Calu3 (cell line): ENCODE measurements at places on chromosomes 3 and 15. TPM values are rescaled to one million over a fixed set of nuclear protein-coding genes. Genes with fewer than 3 reads are reported as not detected.
A peak's percentile ranks its signal among the peaks of the same experiment; 100 is the strongest.

- no peak for DNase-seq
Measured at GRCh38 chr15:101159936-101160815, 91.7 kb downstream of the CHSY1 start.

DNA sequence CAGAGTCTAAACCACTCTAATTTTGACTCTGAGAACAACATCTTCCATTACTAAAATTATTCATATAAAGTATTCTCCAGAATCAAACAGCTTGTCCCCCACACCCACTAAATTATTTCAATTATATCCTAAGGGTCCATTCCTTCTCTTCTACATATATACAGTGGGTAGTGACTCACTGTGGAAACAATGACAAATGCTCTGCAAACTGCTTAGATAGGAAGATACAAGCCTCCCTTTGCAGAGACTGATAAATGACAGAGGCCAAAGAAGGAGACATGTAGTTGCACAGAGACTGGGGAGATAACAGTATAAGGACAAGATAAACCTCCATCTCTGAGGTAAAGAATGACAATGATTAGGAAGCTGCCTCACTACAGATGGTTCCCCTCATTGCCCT, 1087.4 kb downstream of the AGBL1 start:
- no peak for DNase-seq

GRCh38 chr3:130299531-130299930, 45.9 kb upstream of the COL6A5 start:
- no peak for DNase-seq

DNA sequence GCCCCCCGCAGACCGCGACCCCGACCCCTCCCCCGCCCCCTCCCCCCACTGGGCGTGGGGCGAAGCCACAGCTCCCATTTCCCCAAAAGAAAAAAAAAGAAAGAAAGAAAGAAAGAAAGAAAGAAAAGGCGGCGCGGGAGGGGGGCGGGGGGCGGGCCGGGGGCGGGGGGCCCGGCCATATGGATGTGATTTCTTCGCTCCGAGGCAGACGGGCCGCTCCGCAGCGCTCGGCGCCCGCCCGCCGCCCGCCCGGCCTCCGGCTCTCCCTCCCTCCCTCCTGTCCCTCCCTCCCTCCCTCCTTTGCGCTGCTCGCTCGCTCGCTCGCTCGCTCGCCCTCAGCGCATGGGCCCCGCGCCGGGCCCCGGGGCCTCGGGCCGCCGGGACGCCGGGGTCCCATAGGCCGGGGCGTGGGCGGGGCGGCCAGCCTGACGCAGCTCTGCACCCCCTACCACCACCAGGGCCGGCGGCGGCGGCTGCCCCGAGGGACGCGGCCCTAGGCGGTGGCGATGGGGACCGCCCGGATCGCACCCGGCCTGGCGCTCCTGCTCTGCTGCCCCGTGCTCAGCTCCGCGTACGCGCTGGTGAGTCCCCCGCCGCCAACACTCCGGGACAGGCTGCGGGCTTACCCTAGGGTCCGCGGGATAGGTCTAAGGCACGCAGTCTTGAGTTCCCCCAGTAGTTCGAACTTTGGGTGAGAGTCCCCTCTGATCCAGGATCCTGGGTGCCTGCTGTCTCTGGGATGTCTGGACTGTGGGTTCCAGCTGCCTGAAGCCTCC, 5.7 kb downstream of the PTH1R start:
- no peak for DNase-seq

- no peak for DNase-seq
Measured at GRCh38 chr3:37700466-37701248, 161.0 kb upstream of the CTDSPL start.

DNA sequence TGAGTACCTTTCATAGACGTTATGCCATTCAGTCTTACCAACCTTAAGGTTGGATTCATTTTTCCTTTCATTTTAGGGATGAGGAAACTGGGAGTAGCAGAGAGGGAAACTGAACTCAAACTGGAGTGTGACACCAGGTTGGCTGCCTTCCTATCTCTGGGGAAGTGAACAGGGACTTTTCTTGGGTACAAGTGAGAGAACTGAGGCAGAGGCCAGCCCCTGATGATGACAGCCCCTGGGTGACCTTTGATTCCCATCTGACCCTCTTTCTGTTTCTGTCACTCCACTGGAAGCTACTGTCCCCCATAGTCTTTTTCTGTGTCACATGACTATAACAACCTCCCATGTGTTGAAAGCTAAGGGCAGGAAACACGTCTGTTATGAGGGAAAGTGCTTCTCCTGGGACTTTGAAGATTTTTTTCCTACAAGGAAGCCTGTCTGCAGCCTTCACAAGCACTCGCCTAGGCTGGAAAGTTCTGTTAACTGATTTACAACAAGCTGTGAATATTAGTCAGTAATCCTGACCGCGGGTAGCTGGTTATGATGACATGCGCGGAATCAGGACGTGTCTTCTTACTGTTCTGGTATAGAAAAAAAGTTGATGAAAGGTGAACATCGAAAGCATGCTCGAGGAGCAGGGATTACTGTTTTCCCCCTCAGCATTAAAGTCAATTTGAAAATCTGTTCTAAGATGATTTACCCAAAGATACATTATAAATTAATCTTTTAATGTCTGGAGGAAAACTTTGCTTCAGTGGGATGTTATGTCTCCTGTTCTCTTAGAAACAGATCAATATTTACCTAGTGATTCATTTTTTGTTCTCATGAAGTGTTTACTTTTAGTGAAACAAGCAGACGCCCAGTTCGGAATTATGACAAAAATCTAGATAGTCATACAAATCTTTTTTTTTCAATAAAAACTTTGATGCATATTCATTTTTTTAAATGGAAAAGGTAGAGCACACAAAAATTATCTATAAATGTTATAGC, 31.5 kb downstream of the ABHD2 start:
- DNase-seq, result peak; percentile 62

- DNase-seq, result peak; percentile 98
Measured at GRCh38 chr3:184320104-184320445, 5.7 kb downstream of the EIF4G1 start.

DNA sequence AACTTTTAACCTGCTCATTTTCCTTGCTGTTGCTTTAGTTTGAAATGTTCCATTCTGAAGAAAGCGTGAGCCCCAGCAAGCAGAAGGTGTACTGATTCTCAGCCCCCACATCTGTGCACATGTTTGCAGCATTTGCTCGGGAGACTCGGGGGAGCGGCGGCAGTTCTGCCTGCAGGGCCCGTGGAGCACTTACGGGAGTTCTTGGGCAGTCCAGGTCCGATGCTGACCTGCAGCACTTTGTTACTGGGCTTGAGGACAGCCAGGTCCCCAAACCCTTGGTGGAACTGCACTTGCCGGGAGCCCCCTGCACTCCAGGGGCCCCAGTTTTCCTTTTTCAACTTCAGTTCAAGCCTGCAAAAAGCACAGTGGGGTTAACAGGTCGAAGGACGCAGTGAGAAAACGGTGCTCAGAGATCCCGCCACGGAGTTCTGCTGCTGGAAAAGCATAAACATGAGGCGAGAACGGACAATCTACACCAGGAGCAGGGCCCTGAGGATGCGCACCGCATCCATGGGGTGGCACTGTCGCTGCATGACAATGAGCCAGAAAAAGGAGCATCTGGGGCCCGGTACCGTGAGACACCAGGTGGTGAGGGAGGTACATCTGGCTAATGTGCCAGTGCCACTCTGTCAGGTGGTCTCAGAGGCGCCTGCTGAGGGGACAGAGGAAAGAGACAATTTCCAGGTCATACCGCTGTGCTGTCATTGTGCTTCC, 45.6 kb upstream of the LDHAL6B start:
- DNase-seq, result peak; percentile 36

DNA sequence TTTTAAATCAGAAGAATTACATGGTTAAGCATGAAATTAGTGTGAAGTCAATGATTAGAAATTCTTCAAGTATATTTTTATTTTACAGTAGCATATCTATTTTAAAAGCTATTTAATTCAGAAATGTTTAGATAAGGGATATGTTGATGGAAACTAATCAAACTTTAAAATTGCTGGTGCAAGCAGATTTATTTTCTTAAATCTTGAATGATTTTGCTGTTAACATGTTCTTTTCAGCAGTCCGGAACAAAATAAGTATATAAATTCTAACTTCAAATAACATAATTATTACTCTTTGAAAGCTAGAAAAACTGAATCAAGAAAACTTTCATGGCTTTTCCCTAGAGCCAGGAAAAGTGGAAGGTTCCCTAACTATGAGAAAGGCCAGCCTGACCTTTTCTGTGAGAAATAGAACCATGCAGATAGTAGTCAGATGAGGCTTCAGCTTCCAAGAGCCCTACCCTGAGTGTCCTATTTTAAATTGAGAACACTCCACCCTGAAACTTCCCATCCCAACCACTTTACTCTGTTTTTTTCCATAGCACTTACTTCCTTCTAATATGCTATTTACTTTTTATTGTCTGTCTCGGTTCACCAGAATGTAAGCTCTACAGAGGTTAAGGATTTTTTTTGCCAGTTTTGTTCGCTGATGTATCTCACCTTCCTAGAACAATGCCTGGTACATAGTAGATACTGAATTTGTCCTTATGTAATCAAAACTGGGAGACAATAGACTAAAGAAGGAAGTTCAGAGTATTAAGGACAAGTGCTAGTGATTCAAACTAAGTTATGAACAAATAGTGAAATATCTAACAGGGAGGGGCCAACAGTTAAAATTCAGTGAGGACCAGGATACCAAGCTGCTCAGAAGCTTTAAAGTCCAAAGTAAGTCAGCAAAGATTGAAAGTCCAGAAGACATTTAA, 66.8 kb downstream of the CD200R1L start:
- no peak for DNase-seq

DNA sequence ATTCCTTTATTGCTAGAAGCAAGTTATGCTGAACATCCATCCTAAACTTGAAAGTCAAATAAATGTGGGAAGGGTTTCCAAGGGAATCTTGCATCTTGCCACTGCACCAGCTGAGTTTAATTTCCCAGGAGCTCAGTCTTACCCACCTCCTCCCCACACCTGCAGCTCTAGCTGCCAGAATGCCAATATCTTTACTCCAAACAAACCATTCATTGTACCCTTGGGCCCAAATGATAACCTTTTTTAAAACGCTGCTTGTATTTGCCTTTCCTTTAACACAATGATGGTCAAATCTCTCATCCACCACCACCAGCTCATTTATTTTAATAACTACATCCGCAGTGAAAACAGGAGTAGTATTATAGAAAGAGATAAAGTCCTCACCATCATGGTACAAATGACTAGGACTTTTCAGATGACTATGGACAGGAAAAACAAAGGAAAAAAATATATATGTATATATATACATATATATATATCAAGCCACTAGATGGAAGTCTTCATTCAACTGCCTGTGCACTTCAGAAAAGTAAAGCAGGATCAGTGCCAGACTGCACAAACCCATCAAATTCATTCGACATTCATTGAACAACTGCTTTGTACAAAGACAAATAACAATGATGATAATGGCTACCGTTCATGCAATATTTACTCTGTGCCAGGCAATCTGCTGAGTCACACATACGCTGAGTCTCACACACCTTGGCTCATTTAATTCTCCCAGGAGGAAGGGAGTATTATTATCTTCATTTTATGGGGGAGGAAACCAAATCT, 44.0 kb downstream of the BFSP2 start:
- peak; percentile 63 for DNase-seq

DNA sequence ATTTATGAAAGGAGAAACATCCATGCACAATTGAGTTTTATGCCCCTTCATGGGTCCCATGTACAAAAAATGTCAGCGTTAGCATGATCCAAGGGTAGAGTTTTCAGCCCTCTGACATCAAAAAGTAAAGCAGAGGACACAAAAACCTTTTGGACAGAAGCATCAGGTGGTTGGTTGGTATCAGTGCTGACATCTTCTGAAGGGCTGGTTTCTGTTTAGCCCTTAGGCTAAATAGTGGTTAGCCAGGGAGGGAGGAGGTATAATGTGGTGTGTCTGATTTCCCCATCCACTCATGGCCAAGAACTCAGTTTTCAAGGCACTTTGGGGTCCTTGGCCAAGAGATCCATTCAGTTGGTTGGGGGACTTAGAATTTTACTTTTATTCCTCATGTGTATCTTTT, 16.5 kb downstream of the CCDC66 start:
- no peak for DNase-seq

DNA sequence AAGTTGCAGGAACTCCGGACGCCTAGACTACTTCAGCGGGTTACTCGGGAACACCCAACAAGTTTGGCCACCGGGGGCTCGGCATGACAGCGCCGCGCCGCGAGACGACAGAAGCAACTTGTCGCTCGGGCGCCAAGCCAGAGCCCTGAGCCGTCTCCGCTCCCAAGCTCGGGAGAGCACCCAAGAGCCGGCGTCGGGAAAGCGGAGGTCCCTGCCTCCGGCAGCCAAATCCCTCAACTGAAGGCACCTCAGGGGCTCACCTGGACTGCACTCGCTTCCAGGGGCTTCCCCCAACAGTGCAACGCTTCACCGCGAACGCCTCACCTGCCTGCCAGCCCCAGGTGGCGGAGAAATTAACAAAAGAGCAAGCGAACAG, 640 bp downstream of the MB21D2 start:
- peak; percentile 79 for DNase-seq

DNA sequence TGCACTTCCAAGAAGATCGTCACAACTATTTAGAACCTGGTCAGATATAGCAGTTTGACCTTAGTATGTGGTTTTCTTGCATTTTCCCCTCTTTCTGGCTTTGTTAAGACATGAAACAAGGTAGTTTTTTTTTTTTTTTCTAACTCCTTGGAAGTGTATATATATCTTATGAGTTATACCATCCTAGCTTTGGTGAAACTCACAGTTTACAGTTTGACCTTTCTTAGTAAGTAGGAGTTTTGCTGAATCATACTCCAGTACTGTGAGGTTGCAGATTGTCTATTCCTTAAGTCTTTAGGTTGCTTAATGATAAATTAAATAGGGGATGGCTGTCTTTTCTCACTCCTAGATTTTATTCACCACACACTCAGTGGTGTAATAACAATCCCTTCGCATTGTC, 325.0 kb downstream of the RBMS3 start:
- no peak for DNase-seq

- DNase-seq, result no peak
Measured at GRCh38 chr3:136612512-136612911, 139.7 kb downstream of the STAG1 start.

DNA sequence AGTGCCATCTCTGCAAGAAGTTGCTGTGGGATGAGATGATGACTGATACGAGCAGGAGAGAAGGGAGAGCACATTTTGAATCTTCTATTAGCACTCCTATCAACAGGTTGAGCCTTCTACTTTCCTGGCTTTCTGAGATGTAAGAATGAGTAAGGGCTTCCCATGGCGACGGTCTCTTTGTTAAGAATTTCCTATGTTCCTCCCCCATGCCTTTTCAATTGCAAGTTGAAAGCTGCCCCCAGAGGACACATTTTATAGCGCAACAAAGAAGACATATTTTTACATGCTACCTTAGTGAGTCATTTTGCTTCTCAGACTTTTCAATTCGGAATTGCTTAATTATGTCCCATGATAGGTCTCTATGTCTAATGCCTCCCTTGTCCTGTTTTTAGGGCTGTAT, 71.3 kb upstream of the LRTM1 start:
- DNase-seq, result no peak

- DNase-seq, result no peak
Measured at GRCh38 chr15:72168131-72168807, 29.3 kb downstream of the GRAMD2A start.

Gene ANKRD63
- 0.56 TPM in 1 of 2 replicates, not detected in the other for total RNA-seq

Gene FOXL2NB
- 0.35 and 0.51 TPM in 2 replicates for total RNA-seq

Gene ZNF619
- total RNA-seq, result 8.3 and 8.4 TPM in 2 replicates

Gene COL8A1
- total RNA-seq, result 0.71 and 1.1 TPM in 2 replicates

Gene TRPM1
- not detected in 2 replicates for total RNA-seq

Gene NRG4
- total RNA-seq, result 0.09 and 0.71 TPM in 2 replicates
